ENCODE measurements at places on chromosomes 16 and 17.

GRCh38 chr16:53646506-53646905 is 57.2 kb downstream of the RPGRIP1L start:
- DNase-seq = no peak

GRCh38 chr17:30267625-30268024 is 24.1 kb downstream of the BLMH start:
- no peak for DNase-seq

DNA sequence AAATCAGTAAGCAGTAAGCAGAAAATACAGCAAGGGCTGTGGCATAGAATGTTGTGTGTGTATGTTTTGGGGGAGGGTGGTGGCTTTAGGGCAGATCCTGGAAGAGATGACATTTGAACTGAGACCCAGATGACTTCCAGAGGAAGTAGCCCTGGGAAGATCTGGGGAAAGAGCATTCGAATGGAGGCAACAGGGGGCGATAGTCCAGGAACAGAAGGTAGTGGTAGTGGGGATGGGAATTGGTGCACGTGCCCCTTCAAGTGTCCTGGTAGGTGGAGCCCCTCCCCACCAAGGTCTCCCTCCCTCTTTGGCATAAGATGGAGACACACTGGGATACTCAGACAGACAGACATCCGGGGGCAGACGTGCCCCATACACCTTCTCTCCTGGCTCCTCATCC is 14.1 kb downstream of the ARHGEF15 start:
- no peak for DNase-seq

DNA sequence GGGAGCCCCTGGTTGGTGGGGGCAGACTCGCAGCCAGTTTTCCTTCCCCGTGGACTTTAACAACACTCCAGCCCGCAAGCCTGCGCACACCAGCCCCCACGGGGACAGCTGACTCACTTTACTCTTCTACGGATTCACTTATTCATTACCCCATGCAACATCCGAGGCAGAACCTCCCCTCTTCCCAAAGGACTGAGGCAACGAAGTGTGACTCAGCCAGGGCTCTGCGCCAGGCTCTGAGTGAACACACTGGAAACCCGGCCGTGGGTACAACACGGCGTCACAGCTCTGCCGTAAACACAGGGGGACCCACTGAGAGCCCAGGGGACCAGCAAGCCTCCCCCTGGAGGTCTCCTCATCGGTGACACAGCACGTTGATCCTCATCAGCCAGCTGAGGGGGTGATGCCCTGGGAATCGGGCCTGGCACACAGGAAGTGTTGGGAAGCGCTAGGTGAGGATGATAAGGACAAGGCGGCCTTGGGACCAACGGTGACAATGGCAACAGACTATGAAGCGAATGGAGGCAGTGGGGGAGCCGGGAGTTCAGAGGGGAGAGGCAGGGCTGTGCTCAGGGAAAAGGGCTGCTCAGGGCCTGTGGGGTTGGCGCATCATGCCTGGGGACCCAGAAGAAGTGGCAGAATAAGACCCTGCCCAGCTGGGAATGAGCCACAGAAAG is 14.6 kb downstream of the COTL1 start:
- DNase-seq = no peak

DNA sequence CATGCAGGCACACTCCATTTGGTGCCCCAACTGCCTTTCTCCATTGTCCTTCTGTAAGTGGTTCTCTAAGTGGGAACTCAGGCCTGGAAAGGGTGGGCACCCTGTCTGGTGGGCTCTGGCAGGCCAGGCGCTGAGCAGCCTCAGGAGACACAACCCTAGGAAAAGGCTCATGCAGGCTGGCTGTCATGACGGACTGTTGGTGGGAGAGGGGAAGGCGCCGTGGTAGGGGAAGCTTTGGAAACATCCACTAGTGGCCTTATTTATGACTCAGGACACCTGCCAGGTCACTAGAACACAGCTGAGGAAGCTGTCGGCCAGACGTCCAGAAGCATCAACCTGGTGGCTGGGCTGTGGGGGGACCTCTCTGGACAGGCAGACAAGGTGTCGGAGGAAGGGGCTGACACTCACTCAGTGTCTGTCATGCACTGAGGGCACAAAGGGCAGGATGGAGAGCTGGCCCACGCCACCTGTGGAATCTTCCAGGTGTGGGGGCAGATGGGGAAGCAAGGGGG is 216.0 kb downstream of the SEC14L1 start:
- DNase-seq = no peak

GRCh38 chr17:7677388-7678067 is 9.8 kb downstream of the TP53 start:
- no peak for DNase-seq

- no peak for DNase-seq
Measured at GRCh38 chr17:19404264-19404663, 6.8 kb upstream of the RNF112 start.

DNA sequence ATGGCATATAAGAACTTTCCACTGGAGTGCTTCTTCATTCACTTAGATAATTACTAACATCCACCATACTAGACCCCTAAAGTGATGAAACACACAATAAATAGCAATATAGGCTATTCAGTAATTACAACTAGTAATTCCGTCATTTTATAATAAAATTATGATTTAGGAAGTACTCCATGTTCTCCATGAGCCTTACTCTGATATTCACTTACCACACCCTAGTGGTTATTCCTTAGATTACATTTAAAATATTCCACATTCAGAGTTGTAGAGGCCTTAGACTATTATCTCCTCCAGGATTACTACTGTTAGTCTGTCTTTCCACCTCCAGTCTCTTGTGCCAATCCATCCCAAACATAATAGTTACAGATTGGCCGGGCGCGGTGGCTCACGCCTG is 62.4 kb downstream of the STH start:
- no peak for DNase-seq

DNA sequence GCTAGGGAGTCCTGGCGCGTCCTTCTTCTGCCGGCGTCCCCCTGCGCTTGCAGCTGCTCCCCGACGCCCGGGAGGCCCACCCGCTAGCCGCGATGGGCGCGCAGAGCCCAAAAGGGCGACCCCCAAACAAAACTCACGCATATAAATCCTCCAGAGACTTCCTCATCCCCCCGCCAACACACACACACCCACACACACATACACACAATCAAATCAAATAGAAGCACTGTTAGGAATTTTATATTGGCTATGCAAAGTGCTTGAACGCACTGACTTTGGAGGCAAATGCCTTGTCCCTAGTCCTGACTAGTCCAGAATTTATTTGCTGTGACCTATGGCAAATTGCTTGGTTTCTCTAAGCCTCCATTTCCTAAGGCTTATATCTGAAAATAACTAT is 23.8 kb upstream of the CRYM start:
- DNase-seq = no peak

DNA sequence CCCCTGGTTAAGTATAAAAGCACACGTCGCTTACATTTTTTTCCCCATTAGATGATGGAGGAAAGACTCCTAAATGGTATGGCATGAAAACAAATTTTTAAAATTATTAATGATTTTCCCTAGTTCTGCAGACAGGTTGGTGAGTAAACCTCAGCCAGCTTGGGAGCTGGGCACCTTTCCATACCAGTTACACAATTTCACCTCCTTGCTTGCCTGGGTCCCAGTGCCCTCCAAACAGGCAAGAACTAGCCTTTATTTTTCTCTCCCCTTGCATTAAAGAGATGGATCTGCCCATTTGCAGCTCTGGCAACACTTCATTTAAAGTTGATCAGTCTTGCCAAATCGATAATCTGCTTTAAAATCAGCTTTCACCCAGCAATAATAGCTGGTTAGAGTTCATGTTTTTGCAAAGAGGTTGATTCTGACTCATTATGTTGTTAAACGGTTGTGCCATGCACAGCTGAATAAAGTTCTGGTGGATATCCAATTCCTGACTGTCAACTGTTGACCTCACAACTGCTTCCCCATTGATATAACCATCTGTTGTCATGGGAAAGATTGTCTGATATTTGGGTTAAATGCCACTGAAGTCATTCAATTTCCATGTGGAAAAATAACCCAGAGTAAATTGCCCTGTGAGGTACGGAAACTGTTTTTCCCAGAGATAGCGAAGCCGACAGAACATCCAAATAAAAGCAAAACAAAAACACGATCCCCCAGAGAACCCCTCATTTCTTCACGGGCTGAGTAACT is 1.3 kb downstream of the C17orf58 start:
- DNase-seq = no peak

GRCh38 chr17:57927048-57927723 is 28.0 kb downstream of the CUEDC1 start:
- DNase-seq = no peak

GRCh38 chr16:138049-138417 is 440 bp downstream of the NPRL3 start:
- no peak for DNase-seq

GRCh38 chr16:56667581-56668571 is at the start of gene MT1G:
MT1G (minus strand) TSS chr16:56668065; CDS start chr16:56667993, 72 bp downstream.
- DNase-seq = no peak

DNA sequence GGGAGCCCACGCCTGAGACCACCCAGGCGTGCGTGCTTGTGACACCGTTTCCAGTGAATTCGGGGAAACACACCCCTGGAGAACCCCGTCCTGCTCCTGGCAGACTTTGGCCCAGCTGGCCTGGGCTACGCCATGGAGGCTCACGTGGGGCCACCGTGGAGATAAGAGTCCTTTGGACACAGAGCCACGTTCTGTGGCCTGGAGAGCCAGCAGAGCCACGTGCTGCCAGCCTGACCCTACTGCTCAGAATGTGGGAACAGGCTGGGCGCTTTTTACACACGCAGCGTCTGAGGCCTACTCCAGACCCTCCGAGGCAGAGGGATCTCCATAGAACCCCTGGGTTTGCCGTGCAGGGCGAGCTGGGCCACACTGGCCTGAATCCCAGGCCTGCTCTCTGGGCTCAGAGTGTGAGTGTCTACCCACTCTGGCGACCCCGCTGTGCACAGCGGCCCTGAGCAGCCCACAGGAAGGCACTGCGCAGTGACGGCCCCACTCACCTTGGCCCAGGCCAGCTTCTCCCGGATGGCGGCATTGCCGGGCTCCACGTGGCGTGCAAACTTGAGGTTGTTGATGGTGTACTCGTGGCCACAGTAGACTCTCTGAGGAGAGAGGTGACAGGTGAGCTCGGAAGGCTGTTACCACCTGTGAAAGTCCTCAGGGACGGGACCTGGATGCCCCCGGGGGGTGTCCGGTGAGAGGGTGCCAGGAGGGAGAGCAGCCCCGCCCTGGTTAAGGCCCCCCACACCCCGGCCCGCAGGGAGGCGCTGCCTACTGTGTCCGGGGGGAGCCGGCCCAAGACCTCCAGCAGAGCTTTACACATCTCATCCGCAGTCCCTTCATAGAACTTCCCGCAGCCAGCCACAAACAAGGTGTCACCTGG is 10.0 kb downstream of the HAGH start:
- no peak for DNase-seq

DNA sequence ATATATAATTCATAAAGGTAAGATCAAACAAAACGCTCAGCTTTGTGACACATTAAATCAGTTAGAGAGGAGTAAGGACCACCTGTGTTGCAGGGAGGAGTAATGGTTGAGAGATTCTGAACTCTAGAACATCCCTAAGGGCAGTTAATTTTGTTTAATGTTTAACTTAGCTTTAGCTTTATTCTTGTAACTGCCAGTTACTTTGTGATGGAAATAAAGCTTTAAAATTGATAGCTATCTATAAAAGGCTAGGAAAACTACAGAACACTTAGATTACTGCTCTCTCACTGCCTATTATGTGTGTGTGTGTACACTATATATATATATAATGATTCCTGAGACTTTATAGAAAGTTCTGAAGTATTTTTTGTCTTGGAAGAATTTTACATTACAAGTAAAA is 37.8 kb downstream of the PTRH2 start:
- no peak for DNase-seq

DNA sequence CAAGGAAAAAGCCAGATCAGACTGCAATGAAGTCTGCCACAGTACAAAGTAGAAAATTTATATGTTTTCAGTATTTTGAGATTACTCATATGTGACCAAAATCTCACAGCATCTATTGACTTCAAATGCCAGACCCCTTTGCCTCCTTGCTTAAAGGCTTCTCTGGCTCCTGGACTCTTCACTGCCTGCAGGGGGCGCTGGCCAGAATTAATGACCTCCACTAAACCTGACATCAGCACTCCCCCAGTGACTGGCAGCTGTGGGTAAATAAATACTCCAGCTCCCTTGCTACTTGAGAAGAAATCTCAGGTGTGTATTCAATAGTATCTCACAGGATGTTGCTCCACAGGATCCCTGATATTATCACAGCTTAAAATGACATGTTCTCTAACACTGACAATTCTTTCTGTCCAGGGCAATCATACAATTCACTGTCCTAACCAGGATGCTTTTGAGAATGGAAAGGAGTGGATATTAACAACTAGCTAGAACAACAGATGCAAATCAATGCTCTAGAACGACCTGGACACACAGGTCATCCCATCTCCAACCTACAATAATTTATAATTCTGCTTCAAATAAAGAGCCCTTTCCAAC is 4.0 kb downstream of the BECN1 start:
- DNase-seq = peak; percentile 59

DNA sequence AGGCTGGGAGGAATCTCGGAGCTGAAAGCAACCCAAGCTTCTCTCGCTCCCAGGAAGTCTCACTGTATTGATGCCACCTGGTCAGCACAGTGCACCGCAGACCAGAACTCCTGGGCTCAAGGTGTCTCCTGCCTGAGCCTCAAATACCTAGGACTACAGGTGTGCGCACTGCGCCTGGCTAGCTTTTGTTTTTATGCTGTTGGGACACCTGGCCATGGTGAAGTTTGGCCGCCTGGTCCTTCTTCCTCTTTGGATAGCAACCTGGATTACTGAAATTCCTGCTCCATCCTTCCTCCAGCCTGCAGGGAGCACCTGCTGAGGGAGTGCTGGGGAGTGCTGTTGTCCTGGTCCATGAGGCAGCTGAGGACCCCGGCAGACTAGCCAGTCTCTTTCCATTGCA is 56.6 kb downstream of the COTL1 start:
- no peak for DNase-seq

GRCh38 chr17:73318836-73319235 is 7.0 kb upstream of the CDC42EP4 start:
- DNase-seq = no peak

DNA sequence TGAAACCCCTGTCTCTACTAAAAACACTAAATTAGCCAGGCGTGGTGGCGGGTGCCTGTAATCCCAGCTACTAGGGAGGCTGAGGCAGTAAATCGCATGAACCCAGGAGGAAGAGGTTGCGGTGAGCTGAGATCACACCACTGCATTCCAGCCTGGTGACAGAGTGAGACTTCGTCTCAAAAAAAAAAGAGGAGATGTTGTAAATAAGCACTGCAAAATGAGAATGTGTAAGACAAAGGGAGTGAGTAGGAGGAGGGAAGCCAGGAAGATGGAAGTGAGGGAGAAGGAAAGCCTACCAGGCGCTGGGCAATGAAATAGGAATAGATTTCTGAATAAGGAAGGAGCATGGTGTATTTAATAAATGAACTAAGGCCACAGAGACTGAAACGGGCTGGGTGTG is 8.7 kb upstream of the PRPF8 start:
- DNase-seq = no peak

GRCh38 chr16:67001726-67002125 is 13.3 kb downstream of the CES4A start:
- no peak for DNase-seq

GRCh38 chr17:78650093-78650715 is 73.0 kb upstream of the DNAH17 start:
- DNase-seq = no peak

All from stimulated activated CD8-positive, alpha-beta memory T cell treated with anti-CD3 and anti-CD28 coated beads, Interleukin-7, amount 100 ng/mL, for 24 hours (primary cell).